SK-N-SH (cell line): ENCODE measurements at places on chromosomes 2 and 18. TPM values are rescaled to one million over a fixed set of nuclear protein-coding genes. Genes with fewer than 3 reads are reported as not detected.

Gene STPG4
- 0.20 and 0.21 TPM in 2 replicates for polyA plus RNA-seq

Gene EMILIN1
- 184 and 286 TPM in 2 replicates for polyA plus RNA-seq

Gene ADAM17
- polyA plus RNA-seq: 12.8 and 17.1 TPM in 2 replicates

Gene SIX3
- polyA plus RNA-seq: 0.58 and 0.67 TPM in 2 replicates

Gene SFTPB
- polyA plus RNA-seq: not detected in 2 replicates

Gene LYPD6B
- polyA plus RNA-seq: 17.0 and 18.2 TPM in 2 replicates

Gene CAPN14
- polyA plus RNA-seq: 0.08 and 0.11 TPM in 2 replicates

Gene CLEC4F
- 0.12 and 0.21 TPM in 2 replicates for polyA plus RNA-seq

Gene FAM228A
- 0.10 and 0.13 TPM in 2 replicates for polyA plus RNA-seq

Gene GPR155
- polyA plus RNA-seq: 3.5 and 7.8 TPM in 2 replicates

Gene UPP2
- not detected in 2 replicates for polyA plus RNA-seq

Gene HNRNPLL
- polyA plus RNA-seq: 24.4 and 29.8 TPM in 2 replicates

Gene GPBAR1
- 0.08 and 0.13 TPM in 2 replicates for polyA plus RNA-seq

Gene MARCO
- polyA plus RNA-seq: not detected in 2 replicates

Gene FN1
- polyA plus RNA-seq: 1,637 and 1,671 TPM in 2 replicates

Gene MOB1A
- 15.3 and 19.7 TPM in 2 replicates for polyA plus RNA-seq

Gene SERPINB11
- not detected in 2 replicates for polyA plus RNA-seq

Gene RTP5
- not detected in 2 replicates for polyA plus RNA-seq

Gene KIF1A
- 0.21 and 0.32 TPM in 2 replicates for polyA plus RNA-seq

Gene OSBPL1A
- 21.3 and 26.1 TPM in 2 replicates for polyA plus RNA-seq

Gene PIGN
- 6.1 and 10.4 TPM in 2 replicates for polyA plus RNA-seq

Gene TGFA
- polyA plus RNA-seq: not detected in 2 replicates

Gene NEB
- 0.02 and 0.05 TPM in 2 replicates for polyA plus RNA-seq

Gene REEP1
- 0.13 TPM in 2 replicates for polyA plus RNA-seq

Gene FAM161A
- polyA plus RNA-seq: 0.90 and 1.2 TPM in 2 replicates

Gene THOC1
- 12.3 and 14.4 TPM in 2 replicates for polyA plus RNA-seq

Gene TTR
- 0.19 TPM in 1 of 2 replicates, not detected in the other for polyA plus RNA-seq

Gene PPIG
- polyA plus RNA-seq: 8.3 and 10.3 TPM in 2 replicates

Gene VIT
- not detected in 2 replicates for polyA plus RNA-seq

Gene NTSR2
- not detected in 2 replicates for polyA plus RNA-seq

Gene SMYD1
- polyA plus RNA-seq: 0.06 TPM in 1 of 2 replicates, not detected in the other

Gene VWA3B
- not detected in 2 replicates for polyA plus RNA-seq

Gene UGT1A9
- polyA plus RNA-seq: not detected in 2 replicates

Gene DUSP2
- 0.79 and 1.2 TPM in 2 replicates for polyA plus RNA-seq

Gene RAMP1
- polyA plus RNA-seq: 21.2 and 27.9 TPM in 2 replicates

Gene CFC1
- not detected in 2 replicates for polyA plus RNA-seq

Gene ZAP70
- polyA plus RNA-seq: 0.05 and 0.08 TPM in 2 replicates

Gene SLC8A1
- polyA plus RNA-seq: 3.2 and 4.6 TPM in 2 replicates

Gene TTC27
- polyA plus RNA-seq: 14.4 and 18.8 TPM in 2 replicates

Gene GCKR
- 0.18 and 0.67 TPM in 2 replicates for polyA plus RNA-seq

Gene CXCR1
- not detected in 2 replicates for polyA plus RNA-seq

Gene KCNK3
- 0.16 and 0.31 TPM in 2 replicates for polyA plus RNA-seq

Gene CHN1
- polyA plus RNA-seq: 31.6 and 46.9 TPM in 2 replicates

Gene TTL
- 15.4 and 19.6 TPM in 2 replicates for polyA plus RNA-seq

Gene AKAIN1
- not detected in 2 replicates for polyA plus RNA-seq

Gene ERICH2
- polyA plus RNA-seq: not detected in 2 replicates

Gene PSMG2
- polyA plus RNA-seq: 36.0 and 36.1 TPM in 2 replicates

Gene C1GALT1C1L
- polyA plus RNA-seq: 2.6 and 3.1 TPM in 2 replicates

Gene ANKRD30BL
- polyA plus RNA-seq: not detected in 2 replicates
